ENCODE measurements at places on chromosomes 2 and 18.

DNA sequence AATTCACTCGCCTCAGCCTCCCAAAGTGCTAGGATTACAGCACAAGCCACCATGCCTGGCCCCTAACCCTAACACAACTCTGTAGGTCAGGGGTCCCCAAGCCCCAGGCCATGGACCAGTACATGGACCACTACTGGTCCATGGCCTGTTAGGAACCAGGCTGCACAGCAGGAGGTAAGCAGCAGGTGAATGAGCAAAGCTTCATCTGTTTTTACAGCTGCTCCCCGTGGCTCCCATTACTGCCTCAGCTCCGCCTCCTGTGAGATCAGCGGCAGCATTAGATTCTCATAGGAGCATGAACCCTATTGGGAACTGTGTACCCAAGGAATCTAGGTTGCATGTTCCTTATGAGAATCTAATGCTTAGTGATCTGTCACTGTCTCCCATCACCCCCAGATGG is 201.7 kb downstream of the NRP2 start:
- DNase-seq, result no peak

- no peak for DNase-seq
Measured at GRCh38 chr2:202157211-202157990, 81.0 kb downstream of the SUMO1 start.

GRCh38 chr2:65146078-65146477 is 16.2 kb upstream of the RAB1A start:
- no peak for DNase-seq

DNA sequence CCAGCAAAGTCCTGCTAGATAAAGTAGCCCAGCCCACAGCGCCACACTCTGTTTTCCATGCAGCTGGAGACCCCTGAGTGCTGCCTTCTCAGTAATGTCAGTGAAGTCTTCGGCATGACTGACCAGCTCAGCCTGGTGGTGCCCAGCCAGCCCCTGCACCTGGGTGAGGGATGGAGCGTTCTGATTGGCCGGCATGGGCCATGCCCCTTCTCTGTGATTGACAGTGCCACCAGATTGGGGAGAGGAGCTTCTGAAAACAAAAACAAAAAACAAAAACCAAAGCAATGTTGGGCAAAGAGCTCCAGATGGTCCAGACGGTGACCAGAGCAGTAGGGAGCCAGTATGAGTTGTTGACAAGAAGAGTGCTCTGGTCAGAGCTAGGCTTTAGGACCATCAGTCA is 122.6 kb downstream of the DYSF start:
- DNase-seq, result no peak

DNA sequence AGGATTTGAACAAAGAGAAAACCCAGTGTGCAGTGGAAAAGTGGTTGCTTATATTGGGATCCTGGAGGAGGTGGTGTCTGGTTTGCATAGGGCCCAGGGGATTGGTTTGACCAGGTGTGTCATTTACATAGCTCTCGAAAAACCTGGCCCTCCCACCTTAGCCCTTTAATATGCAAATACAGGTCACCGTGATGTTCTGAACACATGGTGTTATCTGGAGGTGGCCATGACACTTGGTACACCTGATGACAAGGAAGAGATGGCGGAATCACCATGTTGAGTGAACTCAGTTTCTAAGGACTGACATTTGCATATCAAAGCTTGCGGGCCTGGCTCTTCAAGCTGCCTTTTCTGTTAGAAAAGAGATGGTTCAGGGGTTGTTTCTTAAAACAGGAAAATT is 2.3 kb upstream of the NAPG start:
- DNase-seq, result no peak

DNA sequence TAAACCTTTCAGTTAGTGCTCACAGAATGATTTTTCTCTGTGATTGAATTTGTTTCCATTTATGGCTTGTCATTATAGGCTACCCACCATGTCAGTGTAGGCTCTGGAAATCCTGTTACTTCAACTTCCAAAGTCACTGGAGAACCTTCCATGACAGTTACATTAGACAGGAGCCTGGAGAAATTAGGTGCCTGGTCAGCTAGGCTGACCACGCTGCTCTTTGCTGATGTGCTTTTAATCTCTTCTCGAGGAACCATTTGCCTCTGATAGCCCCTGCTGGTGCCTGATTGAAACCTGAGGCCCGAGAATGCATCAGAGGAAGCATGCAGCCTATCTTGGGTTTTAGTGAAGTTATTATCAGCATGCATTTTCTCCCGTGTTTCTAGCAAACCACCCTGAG is 29.6 kb upstream of the TTN start:
- DNase-seq, result no peak

GRCh38 chr18:33114749-33115148 is 325.8 kb downstream of the CCDC178 start:
- DNase-seq, result no peak

- no peak for DNase-seq
Measured at GRCh38 chr2:148590612-148591011, 53.9 kb upstream of the EPC2 start.

DNA sequence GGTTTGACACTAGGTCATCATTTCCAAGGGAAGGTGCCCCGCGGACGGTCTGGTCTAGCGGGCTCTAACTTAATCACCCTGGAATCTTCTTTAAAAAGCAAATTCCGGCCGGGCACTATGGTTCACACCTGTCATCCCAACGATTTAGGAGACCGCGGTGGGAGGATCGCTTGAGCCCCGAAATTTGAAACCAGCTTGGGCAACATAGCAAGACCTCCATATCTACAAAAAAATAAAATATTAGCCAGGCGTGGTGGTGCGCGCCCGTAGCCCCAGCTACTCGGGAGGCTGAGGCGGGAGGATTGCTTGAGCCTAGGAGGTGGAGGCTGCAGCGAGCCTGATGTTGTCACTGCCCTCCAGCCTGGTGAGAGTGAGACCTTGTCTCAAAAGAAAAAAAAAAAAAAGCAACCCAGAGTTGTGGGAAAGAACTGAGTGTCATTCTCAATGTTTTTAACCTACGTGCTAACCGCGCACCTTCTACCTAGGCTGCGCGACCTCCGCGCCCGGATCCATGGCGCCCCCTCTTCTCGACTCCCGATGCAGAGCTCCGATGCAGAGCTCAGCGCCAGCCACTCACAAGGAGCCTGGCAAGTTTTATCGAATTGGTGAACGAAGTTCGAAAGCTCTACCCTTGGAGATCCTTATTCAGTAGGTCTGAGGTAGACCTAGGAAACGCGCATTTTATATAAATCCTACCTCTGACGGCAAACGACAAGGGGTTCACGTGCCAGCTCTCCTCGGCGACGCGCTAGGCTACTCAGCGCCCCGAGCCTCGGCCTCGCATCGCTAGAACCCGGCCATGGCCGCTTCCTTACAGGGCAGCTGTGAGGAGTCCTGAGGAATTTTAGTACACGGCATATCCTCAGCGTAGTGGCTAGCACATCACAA is 888 bp upstream of the TWSG1 start:
- peak; percentile 14 for DNase-seq

- DNase-seq, result no peak
Measured at GRCh38 chr2:120722246-120722567, 13.5 kb upstream of the GLI2 start.

GRCh38 chr2:115904516-115904915 is 1462.1 kb downstream of the DPP10 start:
- no peak for DNase-seq

DNA sequence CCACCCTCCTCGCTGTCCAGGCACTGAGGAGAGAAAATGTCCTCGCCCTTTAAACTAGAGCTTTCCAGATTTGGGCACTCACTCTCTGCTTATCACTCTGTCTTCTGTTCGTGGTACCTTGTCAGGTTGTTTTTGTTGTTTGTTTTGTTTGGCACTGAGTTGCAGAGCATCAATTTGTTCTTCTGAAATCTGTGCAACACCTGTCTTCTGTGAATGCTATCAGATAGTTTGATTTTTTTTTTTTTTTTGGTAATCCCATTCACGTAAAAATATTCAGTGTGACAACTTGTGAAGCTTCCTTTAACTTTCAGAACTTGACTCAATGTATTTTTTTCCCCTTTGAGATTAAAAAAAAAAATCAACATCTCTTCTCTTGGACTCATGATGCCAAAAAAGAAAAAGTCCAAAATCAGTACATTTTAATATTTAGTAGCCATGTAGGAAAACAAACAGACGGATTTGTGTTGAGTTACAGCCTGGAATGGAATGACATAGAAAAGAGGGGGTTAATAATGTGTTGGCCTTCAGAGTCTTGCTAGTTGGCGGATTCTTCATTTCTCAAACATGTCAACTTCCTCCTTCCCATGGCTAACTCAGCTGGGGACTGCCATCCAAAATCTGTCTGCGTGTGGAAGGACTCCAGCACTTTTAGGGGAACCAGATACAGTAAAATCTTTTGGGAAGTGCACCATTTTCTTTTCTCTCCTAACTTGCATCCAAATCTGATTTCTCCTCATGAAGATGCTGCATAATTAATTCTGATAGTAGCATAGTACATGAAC is 1.6 kb downstream of the TMEM178A start:
- DNase-seq, result no peak

DNA sequence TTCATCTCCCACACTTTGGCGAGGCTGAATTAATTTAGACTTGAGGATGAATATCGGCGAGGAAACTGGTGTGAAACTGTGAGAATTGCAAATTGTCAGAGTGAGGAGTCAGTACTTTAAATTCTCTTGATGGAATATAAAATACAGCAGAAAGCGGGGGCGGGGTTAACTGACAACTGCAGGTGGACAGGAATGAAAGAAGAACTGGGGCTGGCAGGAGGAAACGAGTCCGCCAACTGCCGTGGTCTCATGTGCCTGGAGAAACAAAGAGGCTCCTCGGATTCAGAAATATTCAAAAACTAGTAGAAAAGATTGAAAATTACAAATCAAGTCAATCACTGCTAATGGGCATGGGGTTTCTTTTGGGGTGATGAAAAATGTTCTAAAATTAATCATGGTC is 44.3 kb downstream of the MOGAT1 start:
- DNase-seq, result no peak

DNA sequence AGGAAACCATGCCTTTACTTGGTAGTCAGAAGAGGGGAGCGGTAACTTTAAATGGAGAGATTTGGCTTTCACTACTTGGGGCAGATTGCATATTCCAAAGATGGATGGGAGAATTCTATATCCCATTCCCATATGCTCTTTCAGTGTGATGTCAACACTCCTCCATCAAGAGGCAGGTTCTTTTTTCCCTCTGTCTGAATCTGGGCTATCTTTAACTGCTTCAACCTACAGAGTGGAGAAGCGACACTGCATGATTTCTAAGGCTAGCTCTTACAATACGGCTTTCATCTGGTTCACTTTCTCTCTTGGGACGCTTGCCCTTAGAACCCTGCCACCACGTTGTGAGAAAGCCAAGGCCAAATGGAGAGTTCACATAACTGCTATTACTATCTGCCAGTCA is 34.4 kb downstream of the SKA1 start:
- no peak for DNase-seq

DNA sequence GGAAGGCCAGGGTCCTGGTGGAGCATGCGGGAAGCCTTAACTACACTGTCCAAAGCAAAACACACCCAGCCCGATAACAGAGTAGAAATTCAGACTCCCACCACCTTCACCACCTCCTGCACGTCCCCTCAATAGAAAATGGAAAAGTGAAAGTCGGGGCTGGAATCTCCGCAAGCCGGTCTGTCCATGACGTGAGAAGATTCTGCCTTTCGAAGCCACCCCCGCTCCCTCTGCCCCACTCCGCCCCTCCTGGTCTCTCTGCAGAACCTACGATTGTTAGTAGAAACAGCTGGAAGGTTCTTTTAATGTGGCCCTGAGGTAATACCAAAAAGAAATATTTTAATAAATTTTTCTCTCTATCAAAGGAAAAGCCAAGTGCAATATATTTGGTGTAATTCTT is 116.4 kb downstream of the GBX2 start:
- DNase-seq, result no peak

DNA sequence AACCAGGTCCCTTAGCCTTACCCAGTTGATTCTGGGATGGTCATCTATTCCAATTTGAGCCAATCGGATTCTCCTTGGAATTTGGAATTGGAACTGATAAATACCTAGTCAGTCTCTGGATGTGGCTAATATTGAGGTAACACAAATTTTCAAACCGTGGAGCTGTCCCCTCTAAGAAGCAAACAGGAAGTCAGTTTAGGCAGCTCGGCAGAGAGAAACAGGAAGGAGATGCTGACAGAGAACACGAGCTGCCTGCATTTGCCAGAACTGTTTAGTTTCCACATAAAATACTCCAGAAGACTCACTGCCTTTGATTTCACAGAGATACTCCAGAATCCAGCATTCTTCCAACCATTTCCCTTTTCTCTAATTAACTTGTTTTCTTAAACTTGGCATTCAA is 1024.9 kb downstream of the BCL11A start:
- DNase-seq, result no peak

DNA sequence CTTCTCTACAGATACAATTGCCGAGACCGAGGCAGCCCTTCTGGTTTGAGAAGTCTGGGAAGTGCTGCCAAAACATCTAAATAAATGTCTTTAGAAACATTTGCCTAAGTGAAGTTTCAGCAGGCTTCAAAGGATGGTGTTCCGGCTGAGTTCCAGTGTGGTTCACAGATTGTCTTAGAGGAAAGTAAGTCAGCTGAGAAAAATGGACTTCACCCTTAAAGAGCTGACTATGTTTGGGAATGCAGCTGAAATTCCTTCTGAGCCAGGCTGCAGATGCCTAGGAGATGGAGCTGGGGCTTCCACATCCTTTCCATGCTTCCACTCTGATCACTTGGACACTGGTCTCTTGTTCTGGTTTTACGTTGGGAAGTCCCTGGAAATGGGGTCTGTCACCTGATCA is 83.6 kb downstream of the FHOD3 start:
- DNase-seq, result no peak

DNA sequence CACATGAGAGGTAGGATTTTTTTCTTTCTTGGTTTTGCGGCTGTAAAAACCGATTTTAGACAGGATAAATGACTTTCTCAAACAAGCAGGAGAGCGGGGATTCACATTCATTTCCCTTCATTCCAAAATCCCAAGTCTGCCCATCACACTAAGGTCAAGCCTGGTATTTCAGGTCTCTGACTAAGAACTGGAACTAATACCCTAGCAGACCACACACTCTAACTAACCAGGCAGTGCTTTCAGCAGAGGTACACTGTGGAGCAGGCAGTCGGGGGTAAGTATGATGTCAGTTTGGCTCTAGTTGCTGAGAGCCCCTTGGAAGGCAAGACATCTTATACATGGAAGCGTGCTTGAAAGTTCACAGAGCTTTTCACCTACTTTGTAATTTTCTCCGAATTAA is 128.1 kb upstream of the LHCGR start:
- no peak for DNase-seq

DNA sequence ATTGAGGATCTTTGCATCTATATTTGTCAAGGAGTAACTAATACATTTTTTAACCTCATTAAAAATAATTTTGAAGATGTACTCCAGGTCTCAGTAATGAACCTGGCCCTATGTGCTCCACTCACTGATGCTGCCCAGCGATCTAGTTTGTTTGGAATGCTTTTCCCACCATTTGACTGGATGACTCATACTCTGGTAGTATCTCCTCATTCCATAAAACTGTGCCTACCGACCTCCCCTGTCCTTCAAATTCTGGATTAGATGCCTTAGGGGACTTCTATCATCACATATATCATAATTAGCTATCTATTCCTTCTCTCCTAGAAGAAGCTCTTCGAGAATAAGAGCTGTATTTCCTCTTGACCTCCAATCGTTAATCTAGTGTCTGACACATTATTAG is 83.8 kb downstream of the FAM117B start:
- no peak for DNase-seq

All from activated CD4-positive, alpha-beta T cell treated with anti-CD3 and anti-CD28 coated beads for 4 hours (primary cell).